Activated CD4-positive, alpha-beta T cell treated with anti-CD3 and anti-CD28 coated beads, Interleukin-2, amount 50 U/mL, for 48 hours (primary cell): ENCODE measurements at places on chromosomes 13 and 19.

DNA sequence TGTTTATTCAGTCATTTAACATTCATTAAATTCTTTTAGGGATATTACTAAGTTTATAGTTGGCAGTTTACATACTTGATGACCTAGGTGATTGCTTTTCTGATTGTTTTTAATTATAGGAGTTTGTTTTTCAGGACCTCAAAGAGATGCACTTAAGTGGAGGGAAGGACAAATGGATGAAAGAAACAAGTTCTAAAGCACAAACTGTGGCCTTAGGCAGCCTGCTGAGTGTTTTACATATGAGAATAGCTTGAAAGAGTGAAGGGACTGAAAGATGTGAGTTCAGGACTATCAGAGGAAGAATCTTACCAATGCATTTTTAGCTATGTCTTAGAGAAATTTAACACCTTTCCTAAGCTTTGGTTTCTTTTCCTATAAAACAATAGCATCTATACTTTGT is 402.6 kb downstream of the KLF12 start:
- DNase-seq: no peak

- DNase-seq: no peak
Observed at GRCh38 chr13:112058519-112058873, 8.5 kb upstream of the SOX1 start.

DNA sequence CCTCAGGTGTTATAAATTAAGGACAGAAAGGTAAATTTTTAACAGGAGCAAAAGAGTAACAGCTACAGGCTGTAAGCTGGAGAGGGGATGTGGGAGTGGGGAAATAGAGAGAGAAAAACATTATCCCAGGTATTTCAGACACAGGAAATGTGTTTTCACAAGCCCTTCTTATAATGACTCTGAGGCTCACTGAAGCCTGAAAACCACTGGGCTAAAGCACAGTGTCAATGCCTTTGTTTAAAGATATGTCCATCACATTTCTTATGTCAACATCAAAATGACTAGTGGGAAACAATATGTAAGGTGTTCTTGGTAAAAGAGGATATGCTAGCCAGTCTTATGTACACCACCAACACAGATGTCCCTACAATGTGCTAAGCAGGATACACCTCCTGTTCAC is 365.9 kb downstream of the FGF14 start:
- DNase-seq: no peak

DNA sequence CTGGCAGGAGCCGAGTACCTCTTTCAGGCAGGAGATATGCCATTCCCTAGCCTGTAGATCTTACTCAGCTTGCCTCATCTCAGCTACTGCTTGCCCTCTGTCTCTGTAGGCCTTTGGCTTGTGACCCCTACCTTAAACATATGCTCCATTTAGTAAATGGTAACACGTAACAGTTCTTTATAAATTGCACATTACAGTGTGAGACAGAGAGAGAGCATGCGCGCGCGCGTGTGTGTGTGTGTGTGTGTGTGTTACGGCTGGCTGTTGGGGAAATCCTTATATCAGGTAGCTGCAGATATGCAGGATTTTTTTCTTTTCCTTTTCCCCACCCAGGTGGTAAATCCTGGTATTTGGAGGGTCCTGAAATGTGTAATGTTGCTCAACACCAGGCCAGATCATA is 4.2 kb downstream of the SPINT2 start:
- DNase-seq: no peak

- DNase-seq: no peak
Observed at GRCh38 chr13:53004573-53004972, 24.0 kb upstream of the OLFM4 start.

DNA sequence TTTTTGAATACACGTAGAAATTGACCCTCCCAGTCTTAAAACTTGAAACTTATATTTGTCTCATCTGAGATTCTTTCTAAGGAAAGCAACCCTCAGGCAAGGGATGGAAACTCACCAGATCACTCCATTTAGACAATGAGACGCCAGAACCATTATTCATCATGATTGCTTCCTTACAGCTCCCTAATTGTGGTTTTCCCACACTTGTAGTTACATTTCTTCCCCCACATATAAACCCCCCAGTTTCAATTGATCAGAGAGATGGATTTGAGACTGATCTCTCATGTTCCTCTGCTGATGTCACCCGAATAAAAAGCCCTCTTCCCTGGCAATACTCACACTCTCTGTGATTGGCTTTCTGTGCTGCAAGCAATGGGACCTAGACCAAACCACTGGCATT is 197.9 kb upstream of the STARD13 start:
- no peak for DNase-seq

- DNase-seq: no peak
Observed at GRCh38 chr19:5545984-5546383, 21.8 kb downstream of the TINCR start.

DNA sequence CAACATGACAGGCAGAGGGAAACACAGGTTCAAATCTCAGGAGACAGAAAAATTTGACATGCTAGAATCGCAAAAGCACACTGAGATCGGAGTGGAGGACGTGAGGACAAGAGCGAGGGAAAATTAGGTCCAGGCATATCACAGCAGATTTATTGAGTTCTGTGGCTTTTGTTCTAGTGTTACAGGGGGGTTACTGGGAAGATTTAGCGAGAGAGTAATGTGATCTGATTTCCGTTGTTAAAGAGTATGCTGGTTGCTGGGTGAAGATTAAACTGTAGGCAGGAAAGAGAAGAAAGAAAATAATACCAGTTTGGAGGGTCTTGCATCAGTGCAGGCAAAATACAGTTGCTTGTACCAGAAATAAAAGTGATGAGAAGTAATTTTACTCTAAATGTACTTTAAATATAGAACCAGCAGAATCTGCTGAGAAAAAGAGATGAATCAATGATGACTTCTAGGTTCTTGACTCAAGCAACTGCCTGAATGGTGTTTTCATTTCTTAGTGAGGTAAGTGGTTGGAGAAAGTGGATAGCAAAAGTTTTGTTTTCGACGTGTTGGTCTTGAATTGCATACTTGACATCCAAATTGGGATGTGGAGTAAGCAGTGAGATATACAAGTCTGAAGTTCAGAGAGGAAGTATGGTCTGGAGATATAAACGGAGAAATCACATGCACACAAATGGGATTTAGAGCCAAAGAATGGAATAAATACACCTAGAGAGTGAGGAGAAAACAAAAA is 35.7 kb downstream of the UFM1 start:
- DNase-seq: no peak

DNA sequence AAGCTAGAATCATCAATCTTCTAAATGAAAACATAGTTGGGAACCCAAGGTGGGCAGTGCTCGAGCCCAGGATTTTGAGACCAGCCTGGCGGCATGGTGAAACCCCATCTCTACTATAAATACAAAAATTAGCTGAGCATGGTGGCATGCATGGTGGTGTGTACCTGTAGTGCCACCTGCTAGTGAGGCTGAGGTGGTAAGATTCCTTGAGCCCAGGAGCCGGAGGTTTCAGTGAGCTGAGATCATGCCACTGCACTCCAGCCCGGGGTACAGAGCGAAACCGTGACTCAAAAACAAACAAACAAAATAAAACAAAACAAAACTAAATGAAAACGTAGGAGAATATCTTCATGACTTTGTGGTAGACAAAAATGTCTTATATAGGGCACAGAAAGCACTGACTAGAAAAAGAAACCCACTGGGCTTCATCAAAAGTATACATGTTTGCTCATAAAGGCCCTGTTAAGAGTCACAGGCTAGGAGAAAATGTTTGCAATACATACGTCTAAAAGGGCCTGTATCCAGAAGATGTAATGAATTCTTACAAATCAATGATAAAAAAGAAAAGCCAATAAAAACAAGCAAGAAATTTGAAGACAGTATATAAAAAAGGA is 353.6 kb downstream of the FGF9 start:
- no peak for DNase-seq

DNA sequence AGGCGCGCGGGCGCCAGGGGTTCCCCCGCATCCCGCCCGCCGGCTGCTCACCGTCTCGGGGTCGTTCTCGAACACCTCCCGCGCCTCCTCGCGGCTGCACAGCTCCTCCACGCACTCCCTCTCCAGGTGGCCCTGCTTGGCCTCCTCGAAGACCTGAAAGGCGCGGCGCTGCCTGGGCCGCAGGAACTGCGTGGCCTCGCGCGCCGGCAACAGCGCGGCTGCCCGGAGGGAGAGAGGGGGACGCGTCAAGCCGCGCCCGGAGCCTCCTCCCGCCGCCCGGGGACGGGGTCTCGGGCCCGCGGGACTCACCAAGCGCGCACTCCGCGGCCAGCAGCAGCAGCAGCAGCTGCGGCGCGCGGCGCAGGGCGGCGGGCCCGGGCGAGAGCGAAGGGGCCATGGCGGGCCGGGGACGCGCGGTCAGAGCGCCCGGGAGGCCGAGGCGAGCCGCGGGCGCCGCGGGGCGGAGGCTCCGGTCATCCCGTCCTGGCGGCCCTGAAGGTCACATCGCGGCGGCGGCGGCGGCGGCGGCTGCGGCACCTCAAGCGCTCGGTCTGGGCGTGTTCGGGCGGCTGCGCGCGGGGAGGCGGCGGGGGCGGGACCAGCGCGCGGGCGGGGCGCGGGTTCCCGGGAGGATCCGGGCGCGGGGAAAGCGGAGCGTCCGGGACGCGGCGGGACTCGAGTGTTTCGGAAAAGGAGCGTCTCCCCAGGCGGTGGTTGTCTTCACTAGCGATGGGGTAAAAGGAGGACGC is at the start of gene GAS6:
Gene GAS6, minus strand, starts transcription at position 553 of the 749 bp plus-strand sequence. Its CDS starts 156 bp downstream, at position 397.
- peak; percentile 22 for DNase-seq

DNA sequence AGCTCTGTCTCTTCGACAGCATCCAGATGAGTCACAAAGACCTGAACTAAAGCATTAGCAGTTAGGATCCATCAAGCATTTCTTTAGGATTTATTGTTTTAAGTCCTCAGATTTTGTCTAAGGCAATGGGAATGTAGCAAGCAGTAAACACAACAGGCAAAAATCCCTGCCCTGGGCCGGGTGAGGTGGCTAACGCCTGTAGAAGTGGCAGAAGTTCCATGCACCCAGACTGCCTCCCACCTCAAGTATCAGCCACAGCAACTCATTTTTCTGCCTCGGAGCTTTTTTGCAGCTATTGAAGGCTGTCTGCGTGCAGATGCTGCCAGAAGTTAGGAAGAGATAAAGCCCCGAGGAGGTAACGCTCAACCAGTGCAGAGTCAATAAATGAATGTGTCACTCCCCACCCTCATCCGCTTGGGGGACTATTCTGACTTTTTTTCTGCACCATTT is 47.1 kb upstream of the MRI1 start:
- DNase-seq: no peak

- no peak for DNase-seq
Observed at GRCh38 chr13:30178976-30179375, 128.4 kb downstream of the KATNAL1 start.

GRCh38 chr19:5674714-5675113 is 5.6 kb downstream of the MICOS13 start:
- DNase-seq: no peak

DNA sequence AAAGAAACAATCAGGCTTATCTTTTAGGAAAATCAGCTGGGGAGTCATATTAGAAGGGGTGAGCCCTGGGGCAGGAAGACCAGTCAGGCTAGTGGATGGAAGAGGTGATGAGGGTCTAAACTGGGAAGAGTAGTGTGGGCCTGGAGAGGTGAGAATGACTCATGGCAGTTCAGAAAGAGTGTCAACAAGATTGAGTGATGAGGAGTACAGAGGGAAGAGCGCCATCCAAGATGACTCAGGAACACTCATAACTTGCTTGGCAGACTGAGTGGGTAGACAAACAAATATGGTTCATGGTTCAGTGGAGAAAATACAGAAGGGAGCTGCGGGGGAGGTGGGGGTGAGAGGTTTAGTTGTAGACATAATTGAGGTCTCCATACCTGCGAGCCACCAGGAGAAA is 17.3 kb upstream of the CLDN10 start:
- no peak for DNase-seq

GRCh38 chr13:26752671-26753070 is 7.9 kb downstream of the GPR12 start:
- DNase-seq: no peak

DNA sequence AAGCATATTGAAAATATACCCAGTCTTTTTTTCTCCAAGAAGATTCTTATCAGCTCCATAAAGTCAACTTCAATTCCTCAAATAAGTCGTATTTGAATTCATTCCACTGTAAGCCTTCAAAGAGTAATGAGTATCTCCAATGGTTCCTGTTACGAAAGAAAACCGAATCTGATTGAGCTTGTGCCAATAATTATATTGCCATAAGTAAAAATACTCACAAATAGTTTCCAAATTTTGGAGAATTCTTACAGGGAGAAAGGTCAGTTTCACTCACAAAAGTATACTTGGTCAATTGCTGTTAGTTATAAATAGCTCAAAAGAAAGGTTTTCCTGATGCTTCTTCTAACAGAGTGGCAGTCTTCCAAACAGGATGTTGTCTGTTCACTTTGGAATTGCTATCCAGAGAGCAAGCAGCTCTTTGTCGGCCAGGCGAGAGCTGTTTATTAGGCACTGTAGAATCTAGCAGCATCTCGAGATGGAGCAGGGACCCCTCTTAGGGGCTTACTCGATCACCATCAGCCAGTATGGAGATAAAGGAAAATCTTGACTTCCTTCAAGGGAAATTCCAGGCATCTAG is 13.5 kb downstream of the ERICH4 start:
- no peak for DNase-seq

DNA sequence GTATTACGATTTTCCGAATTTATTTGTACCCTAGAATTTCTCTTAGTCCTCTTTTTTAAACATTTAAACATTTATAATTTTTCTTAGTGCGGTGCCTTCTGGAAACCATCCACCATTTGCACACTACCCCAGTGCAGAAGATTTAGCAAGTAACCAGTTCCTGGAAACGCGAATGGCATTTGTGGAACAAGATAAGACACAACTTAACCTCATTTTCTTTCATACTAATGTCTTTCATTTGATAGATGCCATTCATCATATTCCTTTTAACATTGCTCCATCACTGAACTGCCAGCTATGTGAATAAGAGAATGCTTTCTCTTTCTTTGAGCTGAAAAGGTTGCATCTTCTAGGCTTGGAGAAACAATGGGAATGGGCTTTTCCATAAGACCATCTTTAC is 6.8 kb downstream of the FRY start:
- no peak for DNase-seq

DNA sequence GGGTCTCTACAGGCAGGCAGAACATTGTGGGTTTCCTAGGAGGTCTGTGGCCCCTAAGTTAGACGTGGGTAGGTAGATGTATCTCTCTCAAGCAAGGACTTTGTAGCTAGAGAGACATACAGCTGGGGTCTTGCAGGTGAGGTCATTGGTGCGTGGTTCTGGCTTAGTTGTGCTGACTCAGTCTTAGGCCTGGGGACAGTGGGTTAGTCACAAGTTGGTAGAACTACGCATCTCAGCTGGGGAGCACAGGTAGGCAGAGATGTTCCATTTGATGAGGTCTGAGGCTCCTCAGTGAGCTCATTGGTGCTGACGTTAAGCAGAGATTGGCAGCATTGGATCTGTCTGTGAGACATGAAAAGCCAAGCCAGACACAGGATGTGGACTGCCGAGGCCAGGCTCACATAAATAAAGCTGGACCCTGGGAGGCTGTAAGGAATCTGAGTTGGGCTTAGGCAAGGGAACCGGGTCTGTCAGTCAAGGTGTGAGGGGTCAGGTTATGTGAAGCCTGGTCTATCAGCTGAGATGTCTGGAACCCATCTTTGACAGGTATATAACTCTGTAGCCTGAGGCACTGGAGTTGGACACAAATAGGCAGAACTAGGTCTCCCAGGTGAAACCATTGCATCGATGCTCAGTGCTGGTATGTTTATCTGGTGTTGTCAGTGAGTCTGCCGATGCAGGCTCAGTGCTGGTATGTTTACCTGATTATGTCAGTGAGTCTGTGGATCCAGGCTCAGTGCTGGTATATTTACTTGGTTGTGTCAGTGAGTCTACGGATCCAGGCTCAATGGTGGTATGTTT is 17.4 kb upstream of the PDCD2L start:
- DNase-seq: no peak
